Fibroblast of skin of left quadriceps (primary cell): ENCODE measurements at places on chromosomes 2 and 18.

DNA sequence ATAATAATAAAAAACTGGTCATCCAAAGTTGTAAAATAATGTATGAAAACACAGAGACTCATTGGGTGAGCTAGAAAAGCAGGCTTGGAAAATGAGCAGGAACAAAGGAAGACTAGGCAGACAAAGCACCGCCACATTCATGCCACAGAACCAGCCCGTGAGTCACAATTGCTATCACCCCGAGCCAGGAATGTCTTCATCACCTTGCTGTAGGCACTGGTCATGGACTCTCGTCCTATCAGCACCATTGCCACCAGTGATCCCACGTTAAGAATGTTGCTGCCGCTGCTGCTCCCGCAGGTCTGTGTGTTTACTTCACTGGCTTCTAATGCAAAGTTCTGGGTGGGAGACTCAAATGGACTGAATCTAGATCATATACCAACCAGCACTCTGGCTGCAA lies 417.9 kb downstream of the PID1 start:
- DNase-seq: no peak

DNA sequence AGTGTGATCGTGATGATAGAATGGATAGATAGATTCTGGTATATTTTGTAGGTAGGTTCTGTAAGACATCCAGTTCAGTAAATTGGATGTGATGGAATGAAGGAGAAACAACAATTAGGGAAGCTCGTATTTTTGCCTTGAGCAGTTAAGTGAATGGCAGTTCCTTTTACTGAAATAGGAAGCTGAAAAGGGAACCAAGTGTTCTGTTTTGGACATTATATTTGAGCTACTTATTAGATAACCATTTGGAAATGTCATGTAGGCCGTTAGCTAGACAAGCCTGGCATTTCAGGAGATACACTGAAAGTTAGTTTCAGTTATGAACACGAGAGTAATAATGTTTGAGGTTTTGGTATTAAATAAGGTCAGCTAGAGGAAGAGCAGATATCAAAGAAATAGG lies 41.5 kb downstream of the MARCHF7 start:
- DNase-seq: no peak

DNA sequence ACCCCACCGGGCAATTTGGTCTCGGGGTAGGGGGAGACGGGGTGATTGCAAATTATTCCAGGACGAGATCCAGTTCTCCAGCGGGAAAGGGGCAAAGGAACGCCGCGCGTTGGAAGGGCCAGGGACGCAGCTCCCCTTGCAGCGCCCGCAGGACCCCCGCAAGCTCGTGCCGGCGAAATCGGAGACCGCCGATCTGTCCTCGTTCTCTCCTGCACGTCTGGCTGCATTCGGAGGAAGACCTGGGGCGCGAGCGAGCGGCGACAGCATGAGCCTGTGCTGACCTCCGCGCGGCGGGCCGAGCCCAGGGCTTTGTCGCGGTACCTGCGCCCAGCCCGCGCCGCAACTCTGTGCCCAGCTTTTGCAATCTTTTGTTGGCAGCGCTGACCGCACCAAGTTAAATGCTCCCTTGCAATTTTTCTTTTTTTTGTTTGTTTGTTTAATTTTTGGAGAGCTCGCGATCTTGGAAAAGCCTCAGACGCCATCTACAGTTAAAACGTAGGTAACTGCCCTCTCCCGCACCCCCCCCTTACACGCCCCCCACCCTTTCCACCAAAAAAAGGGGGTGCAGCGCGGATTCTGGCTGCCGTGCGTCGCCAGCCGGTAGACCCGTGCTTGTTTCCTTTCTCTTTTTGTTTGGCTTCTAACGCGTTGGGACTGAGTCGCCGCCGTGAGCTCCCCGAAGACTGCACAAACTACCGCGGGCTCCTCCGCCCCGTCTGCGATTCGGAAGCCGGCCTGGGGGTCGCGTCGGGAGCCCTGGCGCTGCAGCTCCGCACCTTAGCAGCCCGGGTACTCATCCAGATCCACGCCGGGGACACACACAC lies 667 bp downstream of the TRIB2 start:
- peak; percentile 36 for DNase-seq

- no peak for DNase-seq
These were observed 958.9 kb downstream of the DCDC2C start for GRCh38 chr2:4662161-4662779.

- DNase-seq: no peak
These were observed 233.4 kb upstream of the MYT1L start for GRCh38 chr2:2564300-2565078.

DNA sequence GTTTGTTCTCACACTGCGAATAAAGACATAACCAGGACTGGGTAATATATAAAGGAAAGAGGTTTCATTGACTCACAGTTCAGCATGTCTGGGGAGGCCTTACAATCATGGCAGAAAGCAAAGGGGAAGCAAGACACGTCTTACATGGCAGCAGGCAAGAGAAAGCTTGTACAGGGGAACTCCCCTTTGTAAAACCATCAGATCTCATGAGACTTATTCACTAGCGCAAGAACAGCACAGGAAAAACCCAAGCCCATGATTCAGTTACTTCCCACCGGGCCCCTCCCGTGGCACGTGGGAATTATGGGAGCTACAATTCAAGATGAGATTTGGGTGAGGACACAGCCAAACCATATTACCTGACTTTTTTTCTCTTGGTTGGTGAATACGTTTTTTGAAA lies 51.3 kb downstream of the TMEM247 start:
- no peak for DNase-seq

- DNase-seq: no peak
These were observed 18.7 kb downstream of the POMC start for GRCh38 chr2:25149646-25150045.

DNA sequence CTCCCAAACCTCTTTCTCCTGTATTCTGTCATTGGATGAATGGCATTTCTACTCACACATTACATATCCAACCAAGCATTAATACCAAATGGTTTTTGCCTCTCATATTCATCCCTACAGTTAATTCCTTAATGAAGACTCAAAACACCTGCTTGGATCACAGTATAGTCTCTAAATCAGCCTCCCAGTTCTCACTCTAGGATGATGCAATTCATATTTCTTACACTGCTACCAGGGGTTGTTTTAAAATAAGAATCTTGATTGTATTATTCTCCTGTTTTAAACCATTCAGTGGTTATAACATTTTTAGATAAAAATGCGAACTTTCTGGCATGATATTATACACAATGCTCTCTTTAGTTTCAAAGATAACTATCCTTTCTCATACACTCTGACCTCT lies 281.4 kb upstream of the ZEB2 start:
- no peak for DNase-seq

DNA sequence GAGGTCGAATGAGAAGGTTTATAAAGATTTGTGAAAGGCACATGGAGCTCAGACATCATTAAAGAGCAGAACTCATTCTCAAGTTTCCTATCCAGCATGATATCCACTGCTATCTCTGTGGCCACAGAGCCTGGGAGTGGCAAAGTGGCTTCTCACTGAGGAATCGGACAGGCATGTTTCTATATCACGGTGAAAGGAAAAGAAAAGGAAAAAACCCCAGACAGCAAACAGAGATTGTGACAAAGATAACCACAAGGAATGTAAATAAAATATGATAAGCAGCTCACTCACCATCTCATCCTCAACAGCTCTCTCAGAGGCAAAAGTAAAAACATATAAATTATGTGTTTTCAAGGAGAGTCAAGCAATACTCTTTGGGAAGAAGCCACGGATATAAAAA lies 2.5 kb downstream of the PID1 start:
- no peak for DNase-seq

DNA sequence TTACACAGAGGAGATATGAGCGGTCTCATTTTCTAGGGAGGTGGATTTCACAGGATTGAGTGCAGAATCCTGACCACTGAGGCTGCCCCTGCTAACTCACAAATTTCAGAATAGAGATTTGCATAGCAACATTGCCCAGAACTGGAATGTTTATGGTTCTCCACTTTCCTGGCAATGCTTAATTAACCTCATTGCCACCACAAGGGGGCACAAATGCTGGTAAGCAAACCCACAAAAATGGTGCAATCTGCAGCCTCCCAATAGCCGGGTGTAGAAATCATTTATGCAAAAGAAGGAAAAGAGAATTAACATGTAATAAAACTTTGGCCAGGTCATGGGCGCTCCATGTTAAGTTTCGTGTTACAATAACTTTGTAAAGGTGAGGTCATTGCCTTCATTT lies 112.4 kb downstream of the CYRIA start:
- DNase-seq: peak; percentile 1

DNA sequence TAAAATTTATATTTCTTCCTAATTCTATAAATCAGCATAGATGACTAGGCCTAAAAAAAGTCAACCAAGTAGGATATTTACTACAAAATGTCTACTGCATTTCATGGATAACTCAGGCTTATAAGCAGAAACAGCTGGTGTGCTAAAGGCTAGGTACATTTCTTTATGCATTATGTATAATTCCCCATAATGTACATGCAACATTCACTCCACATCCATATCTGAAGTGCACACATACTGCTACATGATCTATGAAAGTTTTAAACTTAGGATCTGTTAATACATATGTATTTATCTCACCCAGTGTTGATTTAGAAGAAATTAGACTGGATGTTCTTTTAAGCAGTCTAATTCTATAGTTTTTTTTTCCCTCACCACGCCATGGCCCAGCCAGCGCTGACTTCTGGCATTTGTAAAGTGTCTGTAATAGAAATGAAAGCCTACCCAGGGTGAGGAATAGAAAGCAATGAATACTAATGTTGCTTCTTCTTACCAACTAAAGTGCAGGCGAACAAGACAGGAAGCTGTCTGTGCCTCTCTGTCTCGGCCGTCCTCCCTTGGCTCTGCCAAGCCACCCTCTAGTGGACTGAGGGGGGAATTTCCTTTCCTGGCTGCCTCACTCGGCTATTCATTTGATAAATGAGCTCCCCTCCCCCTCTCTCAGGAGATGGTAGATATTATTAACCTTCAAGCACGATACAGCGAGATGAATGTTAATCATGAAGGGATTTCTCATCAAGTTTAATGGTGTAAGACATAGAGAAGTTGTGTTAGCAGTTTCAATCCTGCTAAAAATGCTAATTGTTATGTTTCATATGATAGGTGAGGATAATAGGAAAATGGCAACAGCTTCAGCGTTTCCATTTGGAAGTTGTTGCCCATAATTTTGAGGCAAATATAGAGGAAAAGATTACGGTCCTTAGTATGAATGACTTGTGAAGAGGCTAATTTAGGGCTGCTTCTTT lies 384.5 kb downstream of the MTX2 start:
- peak; percentile 39 for DNase-seq

GRCh38 chr2:17835516-17835915 lies 19.3 kb downstream of the MSGN1 start:
- DNase-seq: no peak

GRCh38 chr18:45467293-45467692 lies 148.0 kb upstream of the SLC14A2 start:
- DNase-seq: no peak
